ENCODE measurements at places on chromosomes 16 and 17.

DNA sequence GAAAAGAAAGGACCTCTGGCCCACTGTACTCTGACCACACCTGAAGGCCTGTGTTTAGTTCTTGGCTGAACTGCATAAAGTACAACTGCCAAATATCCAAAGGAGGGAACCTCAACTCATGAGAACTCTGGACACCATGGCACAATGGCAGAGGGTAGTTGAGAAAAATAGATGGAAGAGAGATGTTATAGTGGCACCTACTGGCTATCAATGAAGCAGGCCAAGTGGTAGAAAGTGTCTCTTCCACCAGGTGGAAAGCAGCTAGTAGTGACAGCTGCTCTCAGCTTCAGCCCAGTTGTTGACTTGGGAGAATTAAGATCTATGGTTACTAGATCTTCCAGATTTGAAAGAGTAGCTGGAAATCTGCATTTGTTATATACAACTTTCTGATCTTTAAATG, 3.2 kb downstream of the MED31 start:
- DNase-seq, result no peak

DNA sequence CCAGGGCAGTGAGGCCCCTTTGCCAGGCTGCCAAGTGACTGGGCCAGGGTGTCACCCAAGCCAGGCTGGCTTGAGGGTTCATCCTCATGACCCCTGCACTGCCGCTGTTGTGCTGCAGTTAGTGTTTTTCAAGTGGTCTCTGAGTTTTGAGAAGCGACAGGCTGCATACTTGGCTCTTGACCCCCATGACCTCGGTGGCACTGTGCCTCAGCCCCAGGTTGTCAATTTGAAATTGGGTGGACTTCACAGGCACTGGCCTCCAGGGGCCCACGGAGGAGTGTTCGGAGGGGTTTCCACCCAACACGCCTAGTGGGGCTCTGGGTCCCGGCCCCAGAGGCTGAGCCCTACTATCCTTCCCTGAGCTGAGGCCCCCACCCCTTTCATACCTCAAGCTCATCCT, 42.7 kb downstream of the DHRS7B start:
- no peak for DNase-seq

DNA sequence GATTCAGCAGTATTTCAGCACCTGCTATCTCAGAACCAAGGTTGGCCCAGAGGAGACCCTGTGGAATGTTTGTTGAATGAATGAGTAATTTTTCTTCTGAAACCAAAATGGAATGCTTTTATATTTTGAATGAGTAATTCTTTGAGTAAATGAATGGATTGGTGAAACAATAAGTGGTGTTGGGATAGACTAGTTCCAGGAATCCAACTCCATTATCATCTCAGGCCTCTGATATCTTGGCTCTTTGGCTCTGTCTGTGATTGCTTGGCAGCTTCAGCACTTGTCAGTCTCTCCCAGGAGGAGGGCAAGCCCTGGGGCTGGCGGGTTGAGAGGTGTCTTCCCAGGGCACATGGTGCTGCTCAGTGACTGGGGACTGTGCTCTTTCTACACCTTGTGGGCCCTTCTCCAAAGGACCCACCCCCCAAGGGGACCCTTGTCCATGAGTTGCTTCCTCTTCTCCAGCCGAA, 284.4 kb upstream of the FOXF1 start:
- DNase-seq, result peak; percentile 28

DNA sequence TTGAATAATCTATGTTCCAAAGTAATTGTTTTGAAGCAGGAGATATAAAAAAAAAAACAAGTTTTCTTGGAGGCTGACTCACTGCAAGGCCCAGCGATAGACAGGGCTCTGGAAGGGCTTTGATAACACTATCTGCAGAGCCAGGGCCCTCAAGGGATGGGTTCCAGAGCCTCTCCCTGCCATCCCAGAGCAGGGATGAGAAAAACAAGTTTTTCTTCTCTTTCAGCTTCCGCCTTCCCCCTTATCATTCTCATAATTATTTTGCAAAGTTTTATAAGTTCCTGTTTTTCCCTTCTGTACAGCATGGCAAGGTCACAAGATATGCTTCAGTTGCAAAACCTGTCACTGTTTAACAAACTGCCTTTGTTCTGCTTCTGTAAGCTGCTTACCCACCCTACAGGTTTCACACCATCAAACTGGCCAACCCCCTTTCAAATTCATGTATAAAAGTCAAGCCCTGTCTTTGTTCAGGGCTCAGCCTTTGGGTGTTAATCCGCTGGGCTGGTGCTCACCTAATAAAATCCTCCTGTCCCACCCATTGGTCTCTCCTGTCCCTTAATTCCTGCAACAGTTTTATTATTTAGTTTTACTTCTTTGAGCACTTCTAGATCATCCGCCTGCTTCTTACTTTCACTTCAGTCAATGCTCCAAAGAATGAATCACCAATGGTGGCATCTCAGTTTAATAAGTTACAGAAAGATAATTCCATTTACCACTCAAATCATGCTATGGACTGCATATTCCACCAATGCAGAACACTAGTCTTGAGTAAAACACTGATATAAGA, 5.6 kb upstream of the THUMPD1 start:
- DNase-seq, result no peak

- DNase-seq, result no peak
Observed at GRCh38 chr16:48091117-48091516, 64.7 kb downstream of the ABCC12 start.

DNA sequence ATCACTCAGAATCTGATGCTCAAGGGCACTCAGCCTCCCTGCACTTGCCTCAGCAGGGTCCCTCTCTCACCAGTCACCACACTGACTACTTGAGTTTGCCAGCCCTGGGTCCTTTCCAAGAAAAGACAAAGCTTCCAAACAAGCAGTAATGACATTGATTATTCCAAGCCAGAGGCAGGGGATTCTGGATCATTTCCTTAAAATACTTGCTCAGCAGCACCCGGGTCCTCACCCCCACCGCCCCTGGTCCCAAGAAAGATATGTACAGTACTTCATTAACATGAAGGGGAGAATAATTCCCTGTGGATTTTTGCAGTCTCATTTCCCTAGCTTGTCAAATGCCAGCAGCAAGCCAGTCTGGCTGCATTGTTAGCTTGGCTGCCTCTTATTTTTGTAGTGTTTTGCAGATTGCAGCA, 83.2 kb upstream of the GNAO1 start:
- DNase-seq, result no peak

DNA sequence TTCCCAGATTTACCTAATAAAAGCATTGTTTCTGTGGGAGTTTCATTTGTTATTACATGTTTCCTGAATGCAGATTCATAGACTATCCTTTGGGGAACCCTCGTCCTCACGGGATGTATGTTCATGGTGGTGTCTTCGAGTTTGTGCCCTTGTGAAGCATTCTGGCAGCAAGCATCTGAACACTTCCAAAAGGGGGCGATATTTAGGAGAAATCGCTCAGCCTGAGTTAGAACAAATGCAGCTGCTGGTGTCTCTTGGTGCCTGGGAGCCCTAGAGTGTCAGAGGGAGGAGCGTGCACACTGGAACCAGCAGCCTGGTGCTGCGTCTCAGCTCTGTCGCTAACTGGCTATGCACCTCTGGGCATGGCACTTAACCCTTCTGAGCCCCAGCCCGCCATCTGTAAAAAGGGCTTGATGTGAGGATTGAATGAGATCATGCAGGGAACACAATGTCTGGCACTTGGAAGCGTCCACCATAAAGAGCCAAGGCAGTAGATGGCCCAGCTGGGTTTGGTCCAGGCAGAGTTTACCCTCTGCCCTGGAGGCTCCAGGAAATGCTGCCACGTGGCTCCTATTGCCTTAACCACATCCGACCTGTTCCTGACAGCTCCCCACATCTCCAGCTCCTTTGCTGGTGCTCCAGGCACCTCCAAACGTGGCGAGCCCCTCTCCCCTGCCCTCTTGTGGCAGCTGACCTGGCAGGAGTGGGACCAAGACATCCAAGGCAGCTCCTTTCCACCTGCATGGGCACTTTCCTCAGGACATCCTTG, 25.0 kb upstream of the C16orf78 start:
- no peak for DNase-seq

GRCh38 chr16:68197250-68197649, 38.7 kb downstream of the ESRP2 start:
- no peak for DNase-seq

GRCh38 chr16:80518436-80518835, 22.4 kb upstream of the DYNLRB2 start:
- no peak for DNase-seq

- no peak for DNase-seq
Observed at GRCh38 chr17:74452841-74453661, 13.4 kb upstream of the CD300A start.

DNA sequence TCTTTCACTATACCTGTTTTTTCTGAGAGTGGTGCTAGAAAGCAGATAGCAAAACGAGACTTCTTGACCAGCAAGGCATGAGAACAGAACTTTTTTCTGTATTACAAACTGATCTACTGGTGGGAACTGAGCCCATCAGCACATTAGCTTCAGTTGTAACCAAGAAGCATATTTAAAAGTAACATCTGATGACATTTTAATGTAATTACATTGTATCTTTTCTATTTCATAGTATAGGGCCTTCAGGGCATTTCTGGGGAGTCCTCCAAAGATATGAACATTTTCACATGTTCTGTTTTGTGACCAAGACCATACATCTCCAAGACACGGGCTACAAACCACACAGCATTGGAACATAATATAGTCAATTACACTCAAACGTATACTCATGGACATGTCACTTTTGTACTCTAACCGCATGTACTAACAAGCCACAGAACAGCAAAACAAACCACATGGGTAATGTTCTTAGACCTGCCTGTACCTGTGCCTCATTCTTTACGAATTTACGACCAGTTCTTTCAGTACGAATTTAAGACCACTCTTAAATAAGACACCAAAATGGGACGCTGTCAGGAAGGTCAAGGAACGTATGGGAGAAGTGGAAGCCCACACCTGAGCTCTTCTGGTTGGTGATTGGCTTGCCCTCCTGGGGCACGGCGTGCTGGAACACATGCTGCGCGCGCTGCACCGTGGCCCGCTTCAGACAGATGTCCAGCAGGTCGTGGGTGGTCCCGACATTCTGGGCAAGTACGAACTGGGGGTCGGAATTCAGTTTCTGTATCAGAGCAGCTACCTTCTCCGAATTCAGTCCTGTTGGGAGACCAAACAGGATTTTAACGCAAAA, 825 bp downstream of the BLMH start:
- DNase-seq, result no peak

All from sciatic nerve (tissue), 2 donors.